ENCODE measurements at places on chromosomes 5 and 9.
A peak's percentile ranks its signal among the peaks of the same experiment; 100 is the strongest.

DNA sequence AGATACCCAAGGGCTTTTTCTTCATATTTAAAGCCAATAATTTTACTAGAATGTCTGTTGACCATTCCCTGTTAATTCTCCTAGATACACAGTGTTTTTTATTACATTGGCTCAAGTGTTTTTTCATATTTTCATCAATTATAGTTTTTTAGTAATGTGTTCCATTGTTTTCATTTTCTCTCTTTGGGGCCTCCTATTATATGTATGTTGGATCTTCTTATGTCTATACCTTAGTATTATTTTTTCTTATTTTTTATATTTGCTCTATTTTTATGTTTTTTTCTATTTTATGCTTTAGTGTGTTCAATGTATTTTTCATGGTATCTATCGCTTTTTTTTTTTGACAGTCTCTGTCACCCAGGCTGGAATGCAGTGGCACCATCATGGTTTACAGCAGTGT is 7.5 kb downstream of the KIAA1958 start:
- DNase-seq, result no peak

GRCh38 chr5:131281133-131281867 is 17.4 kb downstream of the CDC42SE2 start:
- peak; percentile 93 for DNase-seq

DNA sequence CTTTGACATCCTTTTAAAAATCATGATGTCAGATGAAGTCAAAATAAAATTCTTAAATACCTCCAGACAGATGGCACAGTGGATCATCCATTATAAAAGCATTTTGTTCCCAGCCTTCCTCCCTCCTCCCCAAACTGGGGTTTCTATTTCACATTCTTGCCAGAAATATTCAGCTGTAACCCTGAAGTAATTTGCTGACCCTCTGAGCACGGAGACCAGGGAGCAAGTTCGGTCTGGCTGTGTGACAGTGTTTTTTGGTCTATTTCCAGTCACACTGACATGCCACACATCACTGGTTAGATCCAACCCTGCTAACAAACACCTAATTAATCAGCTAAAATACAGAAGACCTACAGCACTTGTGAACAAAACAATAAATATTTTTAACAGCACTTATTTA is 126.2 kb upstream of the DMRT1 start:
- DNase-seq, result no peak

DNA sequence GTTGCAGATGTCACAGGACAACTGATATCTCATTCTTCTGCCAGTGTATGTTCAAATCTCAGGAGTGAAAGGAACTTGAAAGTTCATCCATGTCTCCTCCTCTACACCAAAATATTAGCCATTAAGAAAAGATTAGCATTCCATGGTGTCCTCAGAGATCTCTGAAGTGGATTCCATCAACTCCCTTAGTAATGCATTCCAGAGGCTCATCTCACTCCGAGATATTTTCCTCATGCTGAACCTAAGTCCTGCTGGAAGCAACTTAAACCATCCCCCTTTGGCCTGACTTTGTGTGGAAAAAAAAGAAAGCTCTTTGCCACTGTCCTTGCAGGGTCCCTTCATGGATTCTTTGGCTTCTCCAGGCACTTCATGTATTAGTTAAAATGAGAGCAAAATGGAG is 155.7 kb upstream of the ZNF462 start:
- no peak for DNase-seq

GRCh38 chr9:20441711-20442423 is 180.4 kb downstream of the MLLT3 start:
- DNase-seq, result no peak

DNA sequence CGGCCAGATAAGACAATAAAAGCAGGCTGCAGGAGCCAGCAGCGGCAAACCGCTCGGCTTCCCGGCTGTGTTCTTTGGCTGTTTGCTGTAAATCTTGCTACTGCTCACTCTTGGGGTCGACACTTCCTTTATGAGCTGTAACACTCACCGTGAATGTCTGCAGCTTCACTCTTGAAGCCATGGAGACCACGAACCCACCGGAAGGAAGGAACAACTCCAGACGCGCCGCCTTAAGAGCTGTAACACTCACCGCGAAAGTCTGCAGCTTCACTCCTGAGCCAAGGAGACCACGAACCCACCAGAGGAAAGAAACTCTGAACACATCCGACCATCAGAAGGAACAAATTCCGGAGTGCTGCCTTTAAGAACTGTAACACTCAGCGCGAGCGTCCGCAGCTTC is 451.7 kb downstream of the AGTPBP1 start:
- DNase-seq, result peak; percentile 4

DNA sequence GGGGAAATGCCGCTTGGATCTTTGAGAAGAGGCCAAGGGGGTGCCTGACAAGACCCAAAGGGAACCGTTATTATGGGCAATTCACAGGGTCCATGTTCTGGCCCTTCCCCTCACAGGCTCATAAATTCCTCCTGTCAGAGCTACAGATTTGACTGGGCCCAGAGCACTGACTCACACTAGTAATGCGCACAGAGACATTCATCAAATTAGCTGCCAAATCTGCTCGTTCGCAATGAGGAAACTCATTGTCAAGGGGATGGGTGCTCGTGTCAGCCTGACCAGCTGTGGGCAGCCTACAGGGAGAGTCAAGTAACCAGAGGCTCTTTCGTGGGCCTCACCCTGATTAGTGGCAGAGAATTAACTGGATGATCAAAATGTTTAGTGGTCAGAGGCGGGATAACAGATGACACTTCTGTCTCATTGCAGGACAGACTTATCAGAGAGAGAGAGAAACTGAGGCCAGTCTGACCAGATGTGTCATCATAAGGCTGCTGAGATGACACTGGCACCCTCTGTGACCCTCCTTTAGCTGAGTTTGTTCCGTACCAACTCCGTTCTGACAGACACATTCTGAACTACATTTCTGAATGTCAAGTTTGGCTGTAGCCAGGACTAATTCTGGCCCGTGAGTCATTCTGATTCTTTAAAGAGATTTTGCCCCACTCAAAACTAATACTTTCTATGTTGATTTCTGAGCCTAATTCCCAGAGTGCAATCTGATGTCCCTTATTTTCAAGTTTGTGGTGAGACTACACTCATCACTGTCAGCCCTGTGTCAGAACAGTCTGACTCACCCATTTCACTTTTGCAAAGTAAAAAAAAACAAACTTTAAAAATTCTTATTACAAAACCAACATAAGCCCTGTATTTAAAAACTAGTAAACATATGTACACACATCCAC is 377.1 kb downstream of the ACTL7B start:
- no peak for DNase-seq

DNA sequence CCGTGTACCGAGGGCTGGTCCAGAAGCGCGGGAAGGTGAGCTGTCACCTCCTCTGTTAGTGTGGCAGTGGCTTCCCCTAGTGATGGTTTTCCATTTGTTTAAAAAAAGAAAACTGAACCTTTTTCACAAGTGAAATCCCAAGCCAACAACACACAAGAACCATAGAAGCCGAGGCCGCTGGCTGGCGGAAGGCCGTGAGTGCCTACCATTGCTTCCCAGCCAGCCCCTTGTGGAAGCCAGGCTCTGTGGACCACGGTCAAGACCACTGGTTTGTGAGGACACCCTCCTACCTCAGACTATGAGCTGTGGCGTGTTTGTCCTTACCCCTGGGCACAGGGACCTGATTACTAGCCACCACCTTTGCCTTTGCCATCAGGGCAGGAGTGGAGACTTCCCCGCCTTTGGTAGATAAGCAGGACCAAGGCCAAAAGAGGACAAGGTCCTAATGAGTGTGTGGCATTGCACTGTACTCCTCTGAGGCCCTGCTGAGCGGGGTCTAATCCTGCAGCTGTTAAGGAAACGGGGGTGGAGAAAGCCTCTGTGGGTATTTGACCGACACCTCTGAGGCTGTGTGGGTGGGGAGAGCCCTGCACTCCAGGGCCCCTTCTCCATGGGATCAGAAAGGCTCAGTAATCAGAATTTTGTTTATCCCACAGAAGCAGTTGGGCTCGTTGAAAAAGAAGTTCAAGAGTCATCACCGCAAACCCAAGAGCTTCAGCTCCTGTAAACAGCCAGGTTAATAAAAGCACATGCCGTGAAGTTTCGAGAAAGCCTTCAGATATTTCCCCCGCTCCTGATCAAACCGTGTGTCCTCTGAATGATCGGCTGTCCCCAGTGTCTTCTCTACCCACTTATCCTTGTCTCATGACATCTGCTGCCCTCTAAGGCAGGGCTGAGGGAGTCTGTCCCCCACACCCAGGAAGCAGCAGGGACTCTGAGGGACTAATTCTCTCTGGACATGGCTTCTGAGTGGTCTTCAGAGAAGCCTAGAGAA is 4.3 kb downstream of the SURF2 start:
- DNase-seq, result peak; percentile 48

DNA sequence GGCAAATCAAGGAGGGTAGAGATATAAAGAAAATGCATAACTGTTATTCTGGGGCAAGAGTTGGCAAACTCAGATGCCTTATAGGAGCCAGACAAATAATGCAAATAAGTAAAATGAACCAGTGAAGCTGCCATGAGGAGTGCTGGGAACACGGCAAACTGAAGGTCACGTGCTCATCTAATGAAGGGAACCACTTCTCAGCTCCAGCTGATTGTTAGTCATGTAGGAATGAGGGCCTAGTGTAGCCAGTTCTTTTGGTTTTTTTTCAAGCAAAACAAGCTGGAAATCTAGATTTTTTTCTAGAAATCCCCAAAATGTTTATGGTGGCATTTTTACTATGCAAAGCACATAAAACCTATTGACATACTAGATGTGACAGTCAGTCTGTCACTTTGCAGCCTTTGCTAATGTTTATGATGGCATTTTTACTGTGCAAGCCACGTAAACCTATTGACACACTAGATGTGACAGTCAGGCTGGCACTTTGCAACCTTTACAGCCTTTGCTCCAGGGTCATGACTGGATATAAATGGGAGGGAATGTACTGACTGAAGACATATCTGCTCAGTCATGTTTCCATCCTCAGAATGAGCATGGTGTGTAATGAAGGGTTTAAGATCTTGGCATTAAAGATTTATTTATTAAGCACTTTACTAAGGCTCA is 39.4 kb downstream of the RUSC2 start:
- peak; percentile 62 for DNase-seq

DNA sequence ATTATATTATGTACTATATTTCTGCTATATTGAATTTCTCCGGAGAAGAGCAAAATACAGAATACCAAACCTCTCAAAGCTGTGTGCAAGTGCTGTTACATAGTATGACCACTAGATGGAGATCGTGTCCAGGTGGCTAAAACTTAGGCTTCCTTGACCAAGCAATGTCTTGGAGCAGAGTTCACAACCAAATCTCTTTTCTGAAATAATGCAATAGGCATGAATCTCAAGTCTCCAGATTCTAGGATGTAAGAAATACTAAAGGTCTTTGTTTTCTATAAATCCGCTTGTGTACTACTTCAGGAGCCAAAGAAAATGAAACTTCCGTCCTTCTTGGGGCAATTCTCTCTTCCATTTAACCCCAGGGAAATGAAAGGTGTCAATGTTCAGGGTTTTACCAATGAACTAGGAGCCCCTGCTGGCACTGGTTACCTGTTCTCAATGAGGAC is 181.5 kb upstream of the RAI14 start:
- peak; percentile 34 for DNase-seq

GRCh38 chr9:114285166-114285867 is 37.6 kb upstream of the ORM1 start:
- no peak for DNase-seq

- DNase-seq, result no peak
These were observed 53.0 kb upstream of the NXNL2 start for GRCh38 chr9:88481933-88482332.

DNA sequence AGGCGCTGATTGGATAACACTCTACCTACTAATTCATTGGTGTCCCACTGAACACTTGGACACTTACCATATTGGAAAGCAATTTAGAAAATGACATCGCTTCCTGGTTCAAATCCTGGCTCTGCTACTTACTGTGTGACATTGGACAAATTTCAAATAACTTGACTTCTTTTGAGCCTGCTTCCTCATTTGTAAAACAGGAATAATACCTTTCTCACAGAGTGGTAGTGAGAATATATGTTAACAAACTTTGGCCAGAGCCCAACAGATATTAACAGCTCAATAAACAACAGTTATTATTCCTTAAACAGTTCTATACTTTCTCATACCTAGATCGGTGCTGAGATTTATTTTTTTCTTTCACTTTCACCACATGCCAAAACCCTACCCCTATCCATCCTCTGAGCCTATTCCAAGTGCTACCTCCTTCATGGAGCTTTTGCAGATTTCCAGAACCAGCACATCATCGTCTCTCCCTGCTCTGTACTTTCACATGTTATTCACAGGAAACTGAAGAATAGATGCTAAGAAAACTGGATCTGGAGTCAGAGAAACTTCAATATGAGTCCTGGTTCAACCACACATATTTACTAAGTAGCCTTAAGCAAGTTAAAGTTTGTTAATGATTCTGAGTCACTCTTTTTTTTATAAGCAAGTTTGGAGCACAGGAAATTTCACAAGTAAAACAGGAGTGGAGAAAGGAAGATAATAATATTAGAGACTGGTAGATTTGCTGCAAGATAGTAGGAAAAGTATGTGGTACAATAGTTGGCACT is 92.3 kb downstream of the STRBP start:
- DNase-seq, result no peak

- DNase-seq, result no peak
These were observed 148.7 kb downstream of the OXCT1 start for GRCh38 chr5:41721516-41721915.

DNA sequence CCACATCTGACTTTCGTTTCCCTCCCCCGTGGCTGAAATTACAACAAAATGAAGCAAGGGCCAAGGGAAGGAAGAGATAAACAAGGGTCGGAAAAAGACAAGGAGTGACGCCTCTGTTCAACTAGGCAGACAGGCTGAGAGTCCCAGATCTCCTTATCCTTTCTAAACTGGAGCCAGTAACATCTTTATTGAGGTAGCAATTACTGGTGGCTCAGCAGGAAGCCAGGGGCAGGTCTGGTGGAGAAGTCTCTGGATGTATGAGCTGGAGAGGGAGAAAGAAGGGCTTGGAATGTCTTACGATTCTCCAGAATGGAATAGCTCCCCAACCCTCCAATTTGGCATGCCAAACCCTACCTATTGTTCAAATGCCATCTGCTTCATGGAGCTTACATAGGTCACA is 190.8 kb upstream of the BRINP1 start:
- DNase-seq, result no peak

- no peak for DNase-seq
These were observed 11.8 kb upstream of the LHFPL2 start for GRCh38 chr5:78660401-78660800.

- DNase-seq, result peak; percentile 9
These were observed 129.0 kb downstream of the SNX18 start for GRCh38 chr5:54646356-54647101.

DNA sequence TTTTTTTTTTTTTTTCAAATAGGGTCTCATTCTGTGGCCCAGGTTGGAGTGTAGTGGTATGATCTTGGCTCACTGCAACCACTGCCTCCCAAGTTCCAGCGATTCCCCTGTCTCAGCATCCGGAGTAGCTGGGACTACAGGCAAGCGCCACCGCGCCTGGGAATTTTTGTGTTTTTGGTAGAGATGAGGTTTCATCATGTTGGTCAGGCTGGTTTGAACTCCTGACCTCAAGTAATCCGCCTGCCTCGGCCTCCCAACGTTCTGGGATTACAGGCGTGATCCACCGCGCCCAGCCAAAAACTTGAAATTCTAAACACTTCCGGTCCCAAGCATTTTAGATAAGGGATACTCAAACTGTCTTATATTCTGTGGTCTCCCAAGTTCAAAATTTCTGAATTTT is 718.9 kb upstream of the MEF2C start:
- DNase-seq, result no peak

- DNase-seq, result no peak
These were observed 46.9 kb downstream of the TSPAN17 start for GRCh38 chr5:176694146-176694545.

Data from large intestine (tissue), 12 donors.